ENCODE measurements at places on chromosomes 13 and 19.

GRCh38 chr13:27269114-27269665 lies 1.4 kb upstream of the RASL11A start:
- DNase-seq = no peak

- DNase-seq = no peak
Observed at GRCh38 chr13:30664689-30665275, 47.1 kb downstream of the USPL1 start.

DNA sequence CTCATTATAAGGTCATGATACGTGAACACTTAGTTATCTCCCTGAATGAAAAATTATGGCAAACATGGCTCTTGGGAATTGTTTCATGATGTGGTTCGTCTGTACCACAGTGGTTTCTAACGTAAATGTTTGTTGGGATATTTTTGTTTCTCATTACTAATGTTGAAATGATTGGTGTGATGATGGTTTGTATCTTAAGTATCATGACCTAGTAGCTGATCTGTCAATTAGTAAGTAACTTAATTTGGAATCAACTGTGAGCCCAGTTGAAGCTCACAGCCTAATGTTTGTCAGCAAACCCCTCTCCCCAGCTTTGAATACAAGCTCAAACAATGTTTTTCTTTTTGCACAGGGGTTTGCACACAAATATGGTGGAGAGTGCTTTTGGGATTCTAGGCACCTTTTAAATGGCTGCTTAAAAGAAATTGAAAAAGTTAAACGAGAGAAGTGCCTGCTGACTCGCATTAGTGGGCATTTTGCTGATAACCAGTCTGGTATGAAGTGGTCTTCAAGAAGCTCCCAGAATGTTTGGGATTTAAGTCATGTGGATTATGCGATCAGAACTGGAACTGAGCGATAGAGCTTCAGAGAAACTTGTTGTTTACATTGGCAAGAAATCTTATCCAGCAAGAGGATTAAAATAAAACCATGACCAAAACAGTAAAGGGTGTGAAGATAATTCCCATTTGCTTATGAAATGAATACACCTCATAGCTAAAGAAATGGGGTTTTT lies 68.2 kb downstream of the LMO7 start:
- DNase-seq = no peak

DNA sequence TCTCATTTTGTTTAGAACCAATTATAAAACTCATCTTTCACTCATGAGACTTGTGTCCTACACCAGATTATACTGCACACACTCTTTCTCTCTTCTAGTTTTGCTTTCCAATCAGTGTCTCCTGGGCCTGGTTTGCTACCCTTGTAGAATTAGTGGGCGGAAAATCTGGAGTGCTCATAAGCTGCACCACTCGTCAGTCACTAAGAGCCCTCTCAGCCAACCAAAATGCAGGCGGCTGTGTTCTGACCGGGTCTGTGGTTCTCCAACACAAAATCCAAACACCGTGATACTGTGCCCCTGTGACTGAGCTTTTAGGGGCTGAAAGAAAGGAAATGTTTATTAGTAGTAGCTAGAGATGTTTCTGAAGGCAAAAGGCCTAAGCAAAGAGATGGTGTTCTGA lies 83.7 kb upstream of the OBI1 start:
- no peak for DNase-seq

DNA sequence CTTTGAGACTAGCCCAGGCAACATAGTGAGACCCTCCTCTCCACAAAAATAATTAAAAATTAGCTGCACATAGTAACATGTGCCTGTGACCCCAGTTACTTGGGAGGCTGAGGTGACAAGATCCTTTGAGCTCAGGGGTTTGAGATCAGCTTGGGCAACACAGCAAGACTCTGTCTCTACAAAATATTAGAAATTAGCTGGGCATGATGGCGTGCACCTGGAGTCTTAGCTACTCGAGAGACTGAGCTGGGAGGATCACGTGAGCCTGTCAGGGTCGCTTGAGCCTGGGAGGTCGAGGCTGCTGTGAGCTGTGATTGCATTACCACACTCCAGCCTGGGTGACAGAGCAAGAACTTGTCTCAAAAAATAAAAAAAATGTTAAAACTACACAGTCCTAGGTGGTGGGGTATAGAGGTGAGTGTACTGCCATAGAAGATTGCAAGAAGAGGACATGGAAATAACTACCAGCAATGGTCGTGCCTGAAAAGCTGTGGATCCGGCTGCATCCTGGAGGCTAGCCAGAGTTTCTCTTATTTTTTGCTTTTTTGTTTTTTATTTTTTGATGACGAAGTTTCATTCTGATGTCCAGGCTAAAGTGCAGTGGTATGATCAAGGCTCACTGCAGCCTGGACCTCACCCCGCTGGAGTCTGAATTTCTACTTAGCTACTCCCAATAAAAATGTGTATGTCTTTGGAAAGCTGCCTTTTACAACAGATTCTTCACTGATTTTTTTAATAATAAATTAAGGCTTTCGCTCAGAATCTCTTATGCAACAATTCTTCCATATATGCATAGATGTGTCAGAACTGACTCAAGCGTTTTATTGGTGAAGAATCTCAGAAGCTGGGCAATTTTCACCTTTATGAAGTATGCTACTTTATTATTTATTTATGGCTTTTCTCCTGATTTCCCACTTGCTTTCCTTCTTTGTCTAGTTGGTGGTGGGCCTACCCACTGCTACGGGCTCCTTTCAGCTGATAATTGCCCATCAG lies 393.8 kb downstream of the TSHZ3 start:
- DNase-seq = no peak

DNA sequence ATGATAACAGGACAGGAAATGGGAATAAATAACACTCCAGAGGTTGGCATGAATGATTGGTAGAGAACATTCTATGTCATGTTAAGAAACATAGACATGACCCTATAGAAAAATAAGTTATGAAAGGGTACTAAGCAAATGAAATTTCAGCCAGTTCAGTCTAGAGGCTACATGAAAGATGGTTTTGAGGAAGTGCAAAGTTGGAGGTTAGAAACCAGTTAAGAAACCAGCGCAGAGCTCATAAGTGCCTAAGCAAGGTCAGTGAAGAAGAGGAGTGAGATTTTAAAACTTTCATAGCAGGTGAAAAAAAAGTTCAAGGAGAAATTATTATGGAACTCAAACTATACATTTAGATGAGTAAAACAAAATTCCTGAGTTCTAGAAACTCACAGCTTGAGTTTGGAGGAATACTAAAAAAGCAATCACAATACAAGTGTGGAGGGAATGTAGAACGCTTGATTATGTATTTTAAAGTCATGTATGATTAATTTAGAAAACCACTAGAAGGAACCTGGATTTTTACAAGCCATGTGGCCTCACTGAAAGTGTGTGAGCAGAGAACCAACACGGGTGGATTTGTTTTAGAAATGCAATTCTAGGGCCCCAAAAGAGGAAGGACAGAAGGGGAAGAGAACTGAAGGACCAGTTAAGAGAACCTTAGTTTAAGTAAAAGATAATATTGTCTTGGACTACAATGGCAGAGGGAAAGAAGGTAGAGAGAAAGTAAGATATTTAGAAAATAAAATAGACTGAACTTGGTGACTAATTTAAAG lies 162.4 kb downstream of the PCDH20 start:
- DNase-seq = no peak

GRCh38 chr19:36775768-36776167 lies 3.2 kb upstream of the ZNF850 start:
- DNase-seq = no peak

DNA sequence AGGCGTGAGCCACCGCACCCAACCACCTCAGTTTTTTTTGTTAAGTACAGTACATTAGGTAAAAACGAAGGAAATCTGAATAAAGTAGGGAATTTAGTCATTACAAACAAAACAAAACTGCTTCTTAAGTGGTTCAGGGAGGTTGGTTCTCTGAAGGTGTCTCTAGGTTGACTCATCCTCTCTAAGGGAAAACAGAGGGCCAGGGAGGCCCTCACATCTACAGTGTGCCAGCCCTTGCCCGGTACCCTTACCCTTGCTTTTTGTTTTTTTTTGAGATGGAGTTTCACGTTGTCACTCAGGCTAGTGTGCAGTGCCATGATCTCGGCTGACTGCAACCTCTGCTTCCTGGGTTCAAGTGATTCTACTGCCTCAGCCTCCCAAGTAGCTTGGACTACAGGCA lies 17.2 kb upstream of the JUND start:
- DNase-seq = no peak

DNA sequence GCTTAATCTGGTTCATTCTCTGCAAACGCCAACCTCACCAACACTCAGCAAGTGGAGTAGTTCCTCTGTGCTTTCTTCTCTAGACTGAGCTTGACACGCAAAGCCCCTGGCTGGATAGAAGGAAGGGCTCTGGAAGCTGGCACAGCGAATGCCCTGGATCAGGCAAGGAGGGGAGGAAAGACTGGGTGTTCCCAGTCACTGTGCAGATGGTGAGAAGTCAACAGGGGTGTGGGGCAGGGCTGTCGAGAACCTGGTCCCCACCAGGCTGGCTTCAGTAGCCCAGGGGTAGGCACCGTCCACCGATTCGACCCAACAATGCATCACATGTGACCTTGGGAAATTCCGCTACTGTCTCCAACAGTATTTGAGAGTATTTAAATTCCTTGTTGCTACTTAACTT lies 65.5 kb downstream of the TSHZ3 start:
- DNase-seq = no peak

GRCh38 chr13:21051675-21052074 lies 9.7 kb downstream of the LATS2 start:
- DNase-seq = no peak

DNA sequence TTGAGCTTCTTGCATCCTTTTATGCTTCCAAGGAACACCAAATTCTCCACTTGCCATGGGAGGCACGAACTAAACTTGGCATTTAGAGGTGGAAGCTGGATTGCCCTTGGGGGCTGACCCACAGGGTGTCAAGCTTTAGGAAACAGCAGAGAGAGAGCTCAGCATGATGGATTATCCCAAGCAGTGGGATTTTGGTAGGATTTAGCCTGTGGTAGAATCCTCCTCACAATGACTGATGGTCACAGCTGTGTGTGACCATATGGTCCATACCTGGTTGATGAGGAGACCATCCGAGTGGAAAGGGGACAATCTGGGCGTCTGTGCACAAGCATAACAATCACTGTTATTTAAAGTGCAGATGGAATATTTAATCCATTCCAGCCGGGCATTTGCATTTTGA lies 40.1 kb upstream of the PSG9 start:
- DNase-seq = no peak

GRCh38 chr19:39677961-39678889 lies 22.5 kb downstream of the LGALS16 start:
- no peak for DNase-seq

- DNase-seq = no peak
Observed at GRCh38 chr19:10876459-10877240, 5.3 kb downstream of the CARM1 start.

GRCh38 chr13:50572129-50572528 lies 271.4 kb downstream of the DLEU7 start:
- no peak for DNase-seq

GRCh38 chr19:50368649-50369570 lies 3.5 kb upstream of the NAPSA start:
- peak; percentile 63 for DNase-seq

DNA sequence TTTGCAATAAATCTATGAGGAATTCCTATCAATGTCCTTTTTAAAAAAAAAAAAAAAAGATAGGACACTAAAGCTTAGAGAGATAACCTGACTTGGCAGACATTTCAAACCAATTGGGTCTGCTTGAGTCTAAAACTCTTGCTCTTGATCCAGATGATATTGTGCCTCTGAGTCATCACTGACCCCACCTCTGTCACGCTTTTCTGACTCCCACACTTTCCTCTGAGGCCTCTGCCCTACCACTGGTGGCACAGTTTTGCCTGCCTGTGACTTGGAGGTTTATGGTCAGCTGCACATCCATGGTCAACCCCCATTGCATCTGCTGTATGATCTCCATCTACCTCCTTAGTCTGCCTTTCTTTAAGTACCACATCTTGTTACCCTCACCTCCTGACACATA lies 328.7 kb downstream of the SPRY2 start:
- DNase-seq = no peak

DNA sequence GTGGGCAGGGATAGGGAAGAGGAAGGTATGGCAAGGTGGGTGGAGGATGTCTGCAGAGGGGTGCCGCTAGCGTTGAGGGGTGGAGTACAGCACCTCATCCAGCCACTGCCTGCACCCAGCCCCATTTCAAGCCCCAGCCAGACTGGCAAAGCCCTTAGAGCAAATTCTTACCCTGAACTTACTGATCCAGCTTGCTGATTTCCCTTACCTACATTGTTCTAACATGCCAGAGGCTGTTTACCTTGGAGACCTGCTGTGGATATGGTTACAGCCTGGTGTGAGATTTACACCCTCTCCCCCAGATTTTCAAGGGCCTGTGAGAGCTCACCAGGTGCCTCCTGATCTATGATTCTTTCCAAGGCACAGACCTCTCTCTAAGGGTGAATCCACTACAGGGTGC lies 86.0 kb downstream of the ZNF726 start:
- no peak for DNase-seq

DNA sequence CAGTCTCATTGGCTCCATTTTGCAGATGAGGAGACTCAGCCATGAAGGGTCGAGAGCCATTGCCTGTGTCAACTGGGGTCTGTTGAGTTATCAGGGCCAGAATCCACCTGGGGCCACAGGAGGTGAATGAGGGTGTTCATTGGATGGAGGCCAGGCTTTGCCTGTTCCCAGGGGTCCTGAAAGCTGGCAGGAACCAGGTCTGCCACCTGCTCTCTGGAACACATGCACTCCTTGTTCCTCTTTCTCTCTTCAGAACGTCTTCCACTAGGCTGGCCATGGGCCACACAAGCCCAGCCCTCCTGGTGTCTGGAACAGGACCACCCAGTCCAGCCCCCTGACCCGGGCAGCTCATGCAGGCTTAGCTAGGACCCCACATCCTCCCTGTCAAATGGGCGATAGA lies 21.1 kb downstream of the PPP1R37 start:
- no peak for DNase-seq

DNA sequence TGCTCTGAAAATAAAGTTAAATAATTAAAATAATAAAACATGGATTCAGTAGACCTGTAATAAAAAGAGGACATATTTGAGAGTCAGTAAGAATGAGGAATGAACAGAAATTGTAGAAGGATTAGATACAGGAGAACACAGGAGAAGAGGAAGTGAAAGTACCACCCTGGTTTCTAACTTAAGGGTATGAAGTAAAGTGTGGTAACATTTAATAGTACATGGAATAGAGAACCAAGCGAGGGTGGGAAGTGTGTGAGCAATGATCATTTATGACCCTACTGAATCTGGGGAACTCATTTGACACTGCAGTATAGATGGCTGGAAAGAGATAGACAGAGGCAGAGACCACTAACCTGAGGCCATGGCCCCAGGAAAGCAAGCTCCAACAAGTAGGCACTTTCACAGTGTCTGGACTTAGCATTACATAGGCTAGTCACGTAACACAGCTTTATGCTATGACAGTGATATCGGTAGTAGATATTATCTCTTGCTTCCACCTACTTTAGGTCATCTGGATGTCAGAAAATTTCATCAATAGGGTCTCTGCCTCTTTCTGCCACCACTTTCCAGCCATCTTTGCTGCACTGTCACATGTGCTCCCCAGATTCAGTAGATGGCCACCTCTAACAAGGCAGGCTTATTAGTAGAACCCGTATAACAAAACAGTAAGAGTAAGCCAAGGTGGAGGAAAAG lies 633.9 kb upstream of the MIR17HG start:
- no peak for DNase-seq

DNA sequence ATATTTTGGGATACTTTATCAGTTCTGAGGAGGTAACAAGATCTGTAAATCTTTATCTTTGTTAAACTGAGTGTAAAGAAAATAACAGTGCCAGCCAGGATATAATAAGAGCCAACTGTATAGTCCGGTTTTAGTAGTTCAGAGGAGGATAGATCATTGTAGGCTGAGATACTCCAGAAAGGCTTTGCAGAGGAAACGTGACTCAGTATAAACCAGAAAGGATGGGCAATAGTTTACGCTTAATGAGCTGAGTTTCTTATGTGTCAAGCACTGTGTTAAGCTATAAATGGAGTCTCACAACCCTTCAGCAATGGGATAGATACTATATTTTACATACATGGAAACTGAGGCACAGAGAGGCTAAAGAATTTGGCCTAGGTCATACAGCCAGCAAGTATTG lies 3.8 kb downstream of the RFXAP start:
- DNase-seq = no peak

All from smooth muscle cell of the brain vasculature (primary cell).